ENCODE measurements at places on chromosomes 13 and 19.

DNA sequence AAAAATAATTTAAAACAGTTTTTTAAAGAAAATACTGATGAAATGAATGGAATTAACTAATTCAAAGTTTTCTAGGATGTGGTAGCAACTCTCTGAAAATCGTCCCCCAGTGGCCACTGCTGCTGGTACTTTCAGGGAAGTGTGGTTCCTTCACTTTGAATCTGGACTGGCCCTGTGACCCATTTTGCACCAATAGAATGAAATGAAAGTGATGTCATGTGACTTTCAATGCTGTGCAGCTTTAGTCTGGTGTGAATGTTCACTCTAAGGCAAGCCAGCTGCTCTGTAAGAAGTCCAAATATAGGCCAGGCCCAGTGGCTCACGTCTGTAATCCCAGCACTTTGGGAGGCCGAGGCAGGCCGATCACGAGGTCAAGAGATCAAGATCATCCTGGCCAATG, 26.4 kb upstream of the HNRNPA1L2 start:
- no peak for DNase-seq

GRCh38 chr19:5074830-5075394, 106.0 kb downstream of the KDM4B start:
- no peak for DNase-seq

- DNase-seq = no peak
These were observed 300.5 kb downstream of the NALCN start for GRCh38 chr13:101115762-101116171.

DNA sequence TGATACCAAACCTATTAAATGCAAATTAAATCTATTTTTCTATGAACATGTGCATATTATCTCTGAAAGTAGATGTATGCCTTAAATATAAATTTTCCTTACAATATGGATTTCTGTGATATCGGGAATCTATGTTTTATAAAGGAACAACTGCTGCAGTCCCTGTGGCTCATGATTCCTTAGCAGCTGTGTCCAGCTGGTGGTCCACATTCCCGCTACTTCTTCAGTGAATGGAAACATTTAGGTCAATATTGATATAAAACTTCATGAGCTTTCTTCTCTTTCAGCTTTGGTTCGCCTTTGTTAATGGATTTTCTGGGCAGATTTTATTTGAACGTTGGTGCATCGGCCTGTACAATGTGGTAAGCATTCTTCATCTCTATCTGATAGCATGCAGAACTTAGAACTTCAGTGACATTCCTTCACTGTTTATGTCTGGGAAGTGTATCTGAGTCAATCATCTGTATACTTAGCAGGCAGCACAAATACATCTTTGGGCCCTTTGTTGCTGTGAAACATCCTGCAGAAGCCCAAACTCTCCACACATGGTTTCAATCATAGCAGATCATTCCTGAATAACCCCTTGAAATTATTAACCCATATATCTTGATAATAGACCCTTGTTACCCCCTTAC, 223.9 kb downstream of the SHISA2 start:
- DNase-seq = no peak

DNA sequence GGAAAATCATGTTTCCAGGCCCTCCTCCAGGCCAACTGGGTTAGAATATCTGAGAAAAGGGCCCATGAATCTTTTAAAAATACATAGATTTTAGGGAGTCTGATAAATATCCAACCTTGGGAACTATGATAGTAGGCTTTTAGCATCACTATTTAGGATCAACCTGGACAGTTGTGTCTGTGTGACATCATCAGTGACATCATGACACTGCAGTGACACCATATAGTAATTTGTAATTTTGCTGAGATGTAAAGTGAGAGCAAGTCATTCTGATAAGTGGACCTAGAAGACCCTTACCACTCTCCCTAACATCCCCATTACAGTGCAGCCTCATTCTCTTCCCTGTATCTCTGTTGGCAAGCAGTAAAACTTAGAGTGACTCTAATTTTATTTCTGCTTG, 14.1 kb downstream of the GPALPP1 start:
- DNase-seq = no peak

DNA sequence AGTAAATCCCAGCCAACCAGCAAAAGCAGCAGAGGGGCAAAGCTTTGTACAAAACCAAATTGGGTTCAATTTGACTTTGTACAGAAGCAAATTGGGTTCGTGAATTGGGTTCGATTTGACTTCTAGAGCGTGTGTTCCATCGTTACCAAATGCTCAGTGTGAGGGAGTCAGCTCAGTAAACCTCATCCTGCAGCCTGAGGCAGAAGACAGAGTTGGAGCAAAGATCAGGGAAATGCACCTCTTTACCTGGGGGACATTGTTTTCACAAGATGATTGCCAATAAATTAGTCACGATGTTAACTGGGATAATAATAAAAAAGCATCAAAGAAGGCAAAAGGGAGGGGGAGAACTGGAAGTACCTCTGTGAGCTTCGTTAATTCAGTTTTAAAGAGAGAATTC, 1.5 kb downstream of the RAB20 start:
- DNase-seq = no peak

GRCh38 chr13:40966298-40966697, 52.8 kb downstream of the ELF1 start:
- DNase-seq = no peak

DNA sequence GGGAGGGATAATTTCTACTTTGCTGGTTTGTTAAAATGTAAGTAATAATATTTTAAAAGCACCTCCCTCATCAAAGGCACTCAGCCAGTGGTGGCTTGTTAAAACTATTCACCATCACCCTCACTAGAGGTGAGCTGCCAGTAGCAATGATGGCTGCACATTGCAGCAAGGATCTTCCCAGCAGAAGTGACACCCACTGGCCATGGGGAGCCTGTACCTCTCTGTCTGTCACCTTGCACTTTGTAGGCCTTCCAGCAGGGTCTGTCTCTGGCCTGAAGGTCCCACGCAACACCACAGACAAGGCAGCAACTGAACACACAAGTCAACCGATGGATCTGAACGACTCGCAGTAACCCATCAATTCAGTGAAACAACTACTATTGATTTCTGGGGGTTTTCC, 47.3 kb upstream of the C13orf42 start:
- no peak for DNase-seq

- DNase-seq = no peak
These were observed 42.2 kb upstream of the TEX29 start for GRCh38 chr13:111278258-111278657.

GRCh38 chr13:91361755-91362271, 14.3 kb downstream of the MIR17HG start:
- no peak for DNase-seq

- DNase-seq = no peak
These were observed 26.7 kb upstream of the RNASEH2B start for GRCh38 chr13:50882816-50883435.

- no peak for DNase-seq
These were observed 53.0 kb upstream of the URAD start for GRCh38 chr13:28041501-28041900.

DNA sequence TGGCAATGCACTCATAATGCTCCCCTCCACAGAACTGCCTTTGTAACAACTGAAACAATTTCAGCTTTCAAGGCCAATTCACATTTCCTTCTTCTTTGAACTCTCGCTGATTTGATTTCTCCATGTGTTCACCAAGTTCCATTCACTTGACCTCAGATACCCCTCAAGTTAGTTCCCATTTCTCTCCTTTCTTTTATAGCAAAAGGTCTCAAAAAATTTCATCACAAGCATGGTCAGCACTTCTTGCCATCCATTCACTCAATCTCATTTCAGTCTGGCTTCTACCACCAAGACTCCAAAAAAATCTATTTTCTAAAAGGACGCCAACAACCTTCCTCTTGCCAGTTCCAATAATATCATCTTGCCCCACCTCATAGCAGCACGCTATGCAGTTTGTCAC, 135.7 kb downstream of the DIAPH3 start:
- DNase-seq = no peak

DNA sequence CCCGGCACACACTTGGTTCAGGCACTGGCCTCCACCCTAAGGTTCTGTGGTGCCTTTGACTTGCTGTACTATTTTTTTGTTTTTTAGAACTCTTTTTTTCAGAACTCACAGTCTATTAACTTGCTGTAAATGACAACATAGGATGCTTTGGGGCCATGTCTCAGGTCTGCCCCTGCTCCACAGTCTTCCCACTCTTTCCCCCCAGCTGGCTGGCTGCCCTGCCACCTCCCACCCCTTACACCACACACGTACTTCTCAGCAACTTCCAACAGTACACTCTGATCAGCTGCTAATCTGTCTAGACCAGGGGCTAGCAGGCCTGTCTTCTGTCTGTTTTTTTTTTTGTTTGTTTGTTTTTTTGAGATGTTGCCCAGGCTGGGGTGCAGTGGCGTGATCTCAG, 8.1 kb downstream of the C19orf44 start:
- DNase-seq = no peak

DNA sequence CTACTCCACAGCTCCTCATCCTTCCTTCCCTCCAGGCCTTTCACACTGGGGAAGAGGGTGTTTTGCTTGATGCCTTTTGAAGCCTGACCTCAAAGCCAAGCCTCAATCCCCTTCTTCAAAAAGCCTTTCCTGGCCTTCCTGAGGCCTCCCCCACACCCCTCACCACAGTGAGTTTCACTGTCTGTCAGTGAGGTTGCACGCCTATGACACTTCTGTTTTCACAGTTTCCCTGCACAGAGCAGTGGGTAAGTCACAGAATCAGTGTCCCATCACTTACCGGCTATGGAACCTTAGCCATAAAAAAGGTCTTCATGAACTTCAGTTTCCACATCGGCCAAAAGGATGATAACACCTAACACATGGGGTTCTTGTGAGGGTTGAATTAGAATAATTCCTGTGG, 371.4 kb downstream of the UQCRFS1 start:
- no peak for DNase-seq

GRCh38 chr13:50403311-50403710, 388.1 kb downstream of the KCNRG start:
- no peak for DNase-seq

DNA sequence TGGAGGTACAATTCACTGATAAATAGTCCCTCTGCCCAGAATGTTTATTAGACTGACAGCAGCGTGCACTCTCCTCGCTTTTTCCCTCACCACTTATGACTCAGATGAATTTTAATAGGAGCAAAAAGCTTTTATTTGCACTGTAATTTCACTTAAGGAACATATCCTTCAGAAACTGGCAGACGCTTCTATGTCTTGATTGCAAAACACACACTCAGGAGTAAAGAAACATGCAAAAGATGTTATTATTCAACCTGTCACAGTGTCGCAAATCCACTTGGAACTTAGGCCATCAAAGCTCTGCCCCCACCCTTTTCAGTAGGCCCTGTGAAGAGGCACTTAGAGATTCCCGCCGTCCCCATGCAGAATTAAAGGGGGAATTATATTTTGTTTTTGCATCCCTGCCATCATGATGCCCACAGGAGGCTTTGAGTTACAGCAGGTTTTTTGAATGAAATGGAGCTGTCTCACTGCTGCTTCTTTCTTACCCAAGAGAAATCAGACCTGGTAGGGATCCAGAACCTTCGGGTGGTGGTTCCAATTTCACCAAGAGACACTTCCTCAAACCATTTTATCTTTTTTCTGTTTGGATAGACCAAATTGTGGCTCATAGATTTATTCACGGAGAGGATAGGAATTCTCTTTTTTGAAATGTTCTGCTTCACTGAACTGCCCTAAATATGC, 74.5 kb downstream of the GGACT start:
- no peak for DNase-seq

DNA sequence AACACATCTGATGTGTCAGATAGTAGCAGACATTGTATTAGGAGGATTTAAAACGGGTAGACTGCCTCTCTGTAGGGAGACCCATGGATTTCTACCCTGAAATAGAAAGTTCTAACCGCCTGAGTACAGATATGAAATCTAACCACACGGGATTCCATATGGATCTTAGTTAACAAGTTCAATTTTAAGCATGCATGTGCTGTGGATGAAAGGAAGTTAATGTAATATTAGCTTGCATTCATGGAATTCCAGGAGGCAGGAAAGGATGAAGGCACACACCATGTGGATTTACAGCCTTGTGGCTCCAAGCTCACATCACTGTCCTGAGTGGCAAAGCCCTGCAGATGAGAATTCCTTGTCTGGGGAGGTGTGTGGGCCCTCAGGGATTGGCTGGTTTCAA, 120.6 kb upstream of the IRS2 start:
- no peak for DNase-seq

GRCh38 chr19:40800997-40801377, 2.0 kb downstream of the EGLN2 start:
- DNase-seq = no peak

DNA sequence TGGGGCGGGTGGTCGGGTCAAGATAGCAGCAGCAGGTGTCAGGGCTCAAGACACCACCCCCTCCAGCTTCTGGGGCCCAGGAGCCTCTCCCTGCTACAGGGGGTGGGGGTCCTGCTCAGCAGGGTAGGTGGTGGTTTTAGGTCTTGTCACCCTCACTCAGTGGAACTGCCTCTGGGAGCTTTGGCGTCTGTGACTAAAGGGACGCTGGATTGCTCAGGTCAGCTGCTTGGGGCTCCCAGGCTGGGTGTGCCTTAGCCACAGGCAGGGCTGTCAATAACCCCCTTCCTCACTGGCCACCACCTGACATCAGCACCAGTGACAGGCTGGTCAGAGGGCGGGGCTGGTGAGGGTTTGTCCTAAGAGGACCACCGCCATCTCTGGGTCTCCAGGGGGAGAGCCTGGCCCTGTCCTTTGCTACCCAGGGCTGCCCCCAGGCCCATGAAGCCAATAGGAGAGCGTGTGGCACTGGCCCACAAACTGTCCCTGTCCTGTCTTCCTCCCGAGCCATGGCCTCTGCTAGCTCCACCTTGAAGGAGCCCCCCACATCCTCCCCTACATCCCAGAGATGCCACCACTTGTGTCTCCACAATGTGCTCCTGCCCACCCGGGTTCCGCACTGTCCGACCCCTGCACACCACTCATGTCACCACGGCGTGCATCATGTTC, 36.4 kb downstream of the MAU2 start:
- no peak for DNase-seq

DNA sequence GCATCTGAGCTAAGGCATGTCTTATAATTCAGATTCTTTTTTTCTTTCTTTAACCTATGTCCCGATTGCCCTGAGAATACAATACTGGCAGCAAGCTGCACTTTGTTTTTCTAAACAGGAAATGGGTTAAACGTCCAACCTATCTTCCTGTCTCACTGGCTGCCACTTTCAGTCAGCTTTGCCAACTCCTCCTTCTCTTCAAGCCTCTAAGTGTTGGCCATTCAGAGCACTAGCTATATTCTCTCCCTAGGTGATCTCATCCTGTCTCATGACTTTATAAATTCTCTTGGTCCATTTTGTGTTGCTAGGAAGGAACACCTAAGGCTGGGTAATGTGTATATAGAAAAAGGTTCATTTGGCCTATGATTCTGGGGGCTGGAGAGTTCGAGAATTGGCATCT, 109.5 kb upstream of the TSC22D1 start:
- DNase-seq = no peak

DNA sequence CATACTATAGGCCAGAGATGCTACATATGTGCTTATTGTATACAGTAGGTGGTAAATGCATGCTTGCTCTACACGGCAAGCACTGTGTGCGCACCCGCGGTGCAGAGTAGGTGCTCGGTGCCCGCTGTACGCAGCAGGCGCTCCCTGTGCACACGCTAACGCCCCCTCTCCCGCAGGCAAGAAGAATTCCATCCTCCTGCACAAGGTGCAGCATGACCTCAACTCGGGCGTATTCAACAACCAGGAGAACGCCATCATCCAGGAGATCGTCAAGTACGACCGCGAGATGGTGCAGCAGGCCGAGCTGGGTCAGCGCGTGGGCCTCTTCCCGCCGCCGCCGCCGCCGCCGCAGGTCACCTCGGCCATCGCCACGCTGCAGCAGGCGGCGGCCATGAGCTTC, 17.7 kb downstream of the POLRMT start:
- no peak for DNase-seq

GRCh38 chr19:15216363-15216762, 15.6 kb upstream of the NOTCH3 start:
- DNase-seq = no peak
